ENCODE measurements at places on chromosomes 5 and 9.

GRCh38 chr9:75109210-75109839 lies 21.0 kb downstream of the OSTF1 start:
- no peak for DNase-seq

DNA sequence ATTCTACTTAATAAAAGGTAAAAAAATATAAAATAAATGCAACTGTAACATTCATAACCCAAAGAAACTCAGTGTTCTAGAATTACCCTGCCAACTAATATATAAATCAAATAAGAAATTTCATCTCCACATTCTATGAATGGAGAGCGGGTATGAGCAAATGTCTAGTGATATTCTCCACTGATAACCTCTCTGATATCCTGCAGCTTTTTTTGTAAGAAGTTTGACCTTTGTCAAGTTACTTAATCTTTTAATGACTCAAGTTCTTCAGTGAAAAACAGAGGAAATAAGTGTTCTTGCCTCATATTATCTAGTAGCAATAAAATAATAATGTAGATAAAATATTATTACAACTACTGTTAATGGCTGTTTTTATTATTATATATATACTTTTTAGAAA lies 1275.6 kb upstream of the CDH9 start:
- DNase-seq: no peak

DNA sequence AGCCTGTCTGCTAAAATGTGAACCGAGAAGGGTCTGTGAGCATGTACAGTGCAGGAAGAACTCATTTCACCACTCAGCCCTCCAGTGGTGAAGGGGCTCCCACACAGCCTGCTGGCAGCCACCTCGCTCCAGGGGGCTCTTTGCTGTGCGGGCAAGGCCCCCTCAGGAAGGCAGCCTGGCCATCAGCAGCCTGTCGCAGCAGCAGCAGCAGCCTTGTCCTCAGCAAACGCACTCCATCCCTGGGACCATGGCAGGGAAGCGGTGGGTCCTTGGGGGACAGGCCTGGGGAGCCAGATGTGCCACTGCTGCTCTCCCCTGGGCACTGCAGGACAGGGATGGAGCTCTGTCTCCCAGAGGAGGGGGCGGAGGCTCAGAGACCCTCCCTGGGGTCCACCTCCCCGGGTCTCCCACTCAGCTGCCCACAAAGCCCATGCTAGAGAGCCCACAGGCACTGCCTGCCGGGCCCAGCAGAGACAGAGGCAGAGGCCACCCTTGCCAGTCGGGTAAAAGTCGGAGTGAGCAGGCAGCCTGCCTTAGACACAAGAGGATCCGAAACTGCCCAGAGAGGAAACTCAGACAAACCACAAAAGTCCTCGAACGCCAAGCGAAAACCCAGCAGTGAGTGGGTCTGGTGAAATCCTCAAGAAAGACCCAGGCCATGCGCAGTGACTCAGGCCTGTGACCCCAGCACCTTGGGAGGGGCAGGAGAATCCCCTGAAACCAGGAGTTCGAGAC lies 8.0 kb downstream of the BRD3 start:
- no peak for DNase-seq

- DNase-seq: no peak
These were observed 81.5 kb downstream of the NIPBL start for GRCh38 chr5:36957953-36958537.

DNA sequence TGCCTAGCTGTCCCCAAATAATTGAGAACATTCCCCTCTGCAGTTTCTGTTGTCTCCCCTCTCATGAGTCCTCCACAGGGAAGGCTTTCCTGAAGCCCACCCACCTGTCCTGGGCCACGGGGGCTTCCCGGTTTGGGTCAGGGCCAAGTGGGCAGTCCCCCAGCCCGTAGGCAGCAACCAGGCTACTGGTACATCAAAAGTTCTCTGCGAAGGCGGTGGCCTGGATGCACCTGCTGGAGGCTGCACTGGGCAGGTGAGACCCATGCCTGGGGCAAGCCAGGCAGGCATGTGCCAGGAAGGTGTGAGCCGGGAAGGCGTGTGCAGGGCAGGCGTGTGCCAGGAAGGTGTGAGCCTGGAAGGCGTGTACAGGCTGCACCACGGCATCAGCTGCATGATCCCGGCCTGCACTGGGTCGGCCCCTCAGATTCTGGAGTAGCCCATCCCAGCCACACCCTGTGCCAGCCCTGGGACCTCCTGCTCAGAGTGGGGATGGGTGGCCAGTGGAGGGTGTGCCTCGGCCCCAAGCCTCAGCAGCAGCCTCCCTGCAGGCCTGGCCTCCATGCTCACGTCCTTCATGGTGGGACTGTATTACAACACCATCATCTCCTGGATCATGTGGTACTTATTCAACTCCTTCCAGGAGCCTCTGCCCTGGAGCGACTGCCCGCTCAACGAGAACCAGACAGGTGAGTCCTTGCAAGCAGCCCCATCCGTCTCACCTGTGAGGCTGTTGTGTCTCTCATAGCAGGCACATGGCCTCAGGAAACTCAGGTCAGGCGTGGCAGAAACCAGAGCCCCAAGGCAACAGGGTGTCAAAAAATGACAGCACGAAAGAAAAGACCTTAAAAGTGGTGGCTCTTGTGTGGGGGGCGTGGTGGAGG lies 8.7 kb downstream of the SLC6A19 start:
- no peak for DNase-seq
